CD4-positive, alpha-beta memory T cell (primary cell): ENCODE measurements at places on chromosomes 1 and 21.

GRCh38 chr1:155892796-155893195, 18.4 kb downstream of the RIT1 start:
- peaks cover 14% of the 10 kb centered on the region for H3K4me1 ChIP-seq
- no peaks in the 10 kb centered on the region for H3K27me3 ChIP-seq
- no peak overlapping the region for H3K27ac ChIP-seq

GRCh38 chr1:27106561-27107323, 48.2 kb downstream of the SLC9A1 start:
- H3K27ac ChIP-seq, result no peak overlapping the region
- peaks cover 3% of the 10 kb centered on the region for H3K4me1 ChIP-seq
- H3K4me3 ChIP-seq, result no peak overlapping the region
- H3K27me3 ChIP-seq, result no peaks in the 10 kb centered on the region
- DNase-seq, result no peak
- peaks cover 5% of the 10 kb centered on the region for H3K36me3 ChIP-seq

GRCh38 chr1:57536749-57537423, 113.0 kb upstream of the DAB1 start:
- DNase-seq, result no peak
- H3K36me3 ChIP-seq, result no peaks in the 10 kb centered on the region
- H3K27me3 ChIP-seq, result no peaks in the 10 kb centered on the region
- H3K4me1 ChIP-seq, result no peaks in the 10 kb centered on the region
- no peak overlapping the region for H3K4me3 ChIP-seq

DNA sequence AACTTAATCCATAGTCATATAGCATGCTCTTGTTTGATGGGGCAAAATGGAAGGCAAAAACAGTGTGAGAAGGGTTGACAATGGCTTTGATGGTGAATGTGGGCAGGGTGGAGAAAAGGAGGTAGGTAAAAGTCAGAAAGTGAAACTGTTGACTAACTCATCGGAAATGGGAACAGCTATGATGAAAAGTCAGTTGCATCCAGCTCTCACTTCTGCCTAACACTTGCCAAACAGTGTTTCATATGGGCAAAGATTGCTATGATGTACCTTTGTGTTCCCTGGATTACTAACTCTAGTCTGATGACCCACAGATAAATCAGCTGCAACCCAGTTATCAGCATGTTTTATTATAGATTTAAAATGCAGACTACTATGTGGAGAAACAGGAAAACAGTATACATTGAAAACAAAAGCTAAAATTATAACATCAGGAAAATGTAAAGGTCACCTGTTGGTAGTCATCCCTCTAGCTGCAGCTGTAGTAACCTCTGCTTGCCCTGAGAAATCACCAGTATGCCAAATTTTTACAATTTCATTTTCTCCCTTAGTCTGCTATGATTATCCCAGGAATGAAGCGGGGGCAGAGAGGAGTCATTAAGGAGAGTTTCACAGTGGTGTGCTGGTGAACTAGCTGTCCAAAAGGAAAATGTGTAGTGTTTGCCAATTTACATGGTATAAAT, 11.7 kb downstream of the TNFSF18 start:
- no peaks in the 10 kb centered on the region for H3K27me3 ChIP-seq
- no peak overlapping the region for H3K27ac ChIP-seq
- DNase-seq, result no peak
- peaks cover 9% of the 10 kb centered on the region for H3K4me1 ChIP-seq
- H3K4me3 ChIP-seq, result no peak overlapping the region

DNA sequence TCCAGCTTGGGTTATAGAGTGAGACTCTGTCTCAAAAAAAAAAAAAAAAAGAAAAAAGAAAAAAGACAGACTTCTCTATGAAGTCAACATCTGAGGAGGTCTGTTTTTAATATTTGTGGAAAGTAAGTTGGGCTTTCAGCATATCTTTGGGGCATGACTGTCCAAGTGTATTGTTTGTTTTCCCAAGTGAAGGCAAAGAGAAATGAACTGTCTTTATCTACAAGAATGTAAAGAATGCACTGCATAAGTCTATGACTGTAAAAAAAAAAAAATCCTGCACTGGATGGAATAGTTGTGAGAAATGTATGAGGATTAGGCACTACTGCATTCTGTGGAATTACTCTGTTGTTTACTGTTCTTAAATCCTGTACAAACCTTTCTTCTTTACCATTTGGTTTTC, 45.6 kb upstream of the TMEM61 start:
- no peaks in the 10 kb centered on the region for H3K27me3 ChIP-seq
- H3K4me1 ChIP-seq, result no peaks in the 10 kb centered on the region
- no peak overlapping the region for H3K27ac ChIP-seq
- H3K36me3 ChIP-seq, result no peaks in the 10 kb centered on the region
- no peak overlapping the region for H3K4me3 ChIP-seq

DNA sequence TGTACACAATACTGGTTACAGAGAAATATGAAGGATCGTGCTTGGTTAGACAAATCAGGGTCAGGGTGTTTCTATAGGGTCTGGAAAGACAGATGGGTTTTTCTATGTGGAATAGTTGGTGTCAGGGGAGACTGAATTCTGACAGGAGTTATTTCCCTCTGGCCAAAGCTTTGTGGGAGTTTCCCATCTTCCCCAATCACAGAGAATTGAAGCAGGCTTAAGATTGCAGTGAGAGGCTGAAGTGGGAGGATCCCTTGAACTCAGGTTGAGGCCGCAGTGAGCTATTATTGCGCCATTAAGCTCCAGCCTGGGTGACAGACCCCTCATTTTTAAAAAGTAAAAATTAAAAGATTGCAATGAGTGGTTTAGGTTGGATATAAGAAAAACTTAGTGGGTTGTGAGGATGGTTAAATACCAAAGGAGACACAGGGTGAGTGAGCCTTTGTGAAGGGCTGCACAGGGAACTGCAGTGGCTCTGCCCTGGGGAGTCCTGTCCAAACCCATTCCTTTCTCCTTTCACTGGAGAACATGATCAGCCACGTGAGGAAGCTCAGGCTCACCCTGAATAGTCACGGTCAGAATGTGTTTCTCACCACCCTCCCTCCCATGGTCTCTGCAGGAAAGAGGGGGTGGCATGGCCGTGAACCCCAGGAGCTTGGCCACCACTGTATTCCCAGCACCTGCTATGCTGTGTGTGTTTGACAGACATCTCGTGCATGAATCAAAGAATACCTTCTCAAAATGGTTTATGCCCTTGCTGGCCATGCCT, 101.2 kb downstream of the INTS7 start:
- DNase-seq, result no peak
- no peak overlapping the region for H3K27ac ChIP-seq
- no peaks in the 10 kb centered on the region for H3K27me3 ChIP-seq
- H3K4me1 ChIP-seq, result peaks cover 21% of the 10 kb centered on the region

- H3K4me1 ChIP-seq, result no peaks in the 10 kb centered on the region
- H3K27ac ChIP-seq, result no peak overlapping the region
- no peaks in the 10 kb centered on the region for H3K36me3 ChIP-seq
- H3K27me3 ChIP-seq, result no peaks in the 10 kb centered on the region
These were observed 363.6 kb upstream of the VAMP3 start for GRCh38 chr1:7407544-7407895.

DNA sequence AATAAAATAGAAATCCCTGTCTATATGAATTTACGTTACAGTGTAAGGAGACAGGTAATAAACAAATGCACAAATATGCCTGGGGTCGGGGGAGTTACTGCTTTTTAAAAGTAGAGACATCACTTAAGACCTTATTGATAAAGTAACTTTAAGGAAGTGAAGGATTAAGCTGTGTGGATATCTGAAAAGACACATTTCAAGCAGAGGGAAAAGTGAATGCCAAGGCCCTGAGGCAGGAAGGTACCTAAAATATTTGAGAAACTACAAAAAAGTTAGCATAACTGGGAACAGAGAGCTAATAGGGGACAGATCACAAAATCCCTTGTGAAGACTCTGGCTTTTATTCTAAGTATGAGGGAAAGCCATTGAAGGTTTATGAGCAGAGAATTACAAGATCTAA, 41.5 kb downstream of the TUT4 start:
- H3K4me3 ChIP-seq, result no peak overlapping the region
- no peak overlapping the region for H3K27ac ChIP-seq
- no peak for DNase-seq

GRCh38 chr1:18948913-18949685, 7.4 kb downstream of the IFFO2 start:
- H3K36me3 ChIP-seq, result no peaks in the 10 kb centered on the region
- H3K4me1 ChIP-seq, result peaks cover 100% of the 10 kb centered on the region
- no peaks in the 10 kb centered on the region for H3K27me3 ChIP-seq
- peak overlapping the region; percentile 65 for H3K4me3 ChIP-seq

DNA sequence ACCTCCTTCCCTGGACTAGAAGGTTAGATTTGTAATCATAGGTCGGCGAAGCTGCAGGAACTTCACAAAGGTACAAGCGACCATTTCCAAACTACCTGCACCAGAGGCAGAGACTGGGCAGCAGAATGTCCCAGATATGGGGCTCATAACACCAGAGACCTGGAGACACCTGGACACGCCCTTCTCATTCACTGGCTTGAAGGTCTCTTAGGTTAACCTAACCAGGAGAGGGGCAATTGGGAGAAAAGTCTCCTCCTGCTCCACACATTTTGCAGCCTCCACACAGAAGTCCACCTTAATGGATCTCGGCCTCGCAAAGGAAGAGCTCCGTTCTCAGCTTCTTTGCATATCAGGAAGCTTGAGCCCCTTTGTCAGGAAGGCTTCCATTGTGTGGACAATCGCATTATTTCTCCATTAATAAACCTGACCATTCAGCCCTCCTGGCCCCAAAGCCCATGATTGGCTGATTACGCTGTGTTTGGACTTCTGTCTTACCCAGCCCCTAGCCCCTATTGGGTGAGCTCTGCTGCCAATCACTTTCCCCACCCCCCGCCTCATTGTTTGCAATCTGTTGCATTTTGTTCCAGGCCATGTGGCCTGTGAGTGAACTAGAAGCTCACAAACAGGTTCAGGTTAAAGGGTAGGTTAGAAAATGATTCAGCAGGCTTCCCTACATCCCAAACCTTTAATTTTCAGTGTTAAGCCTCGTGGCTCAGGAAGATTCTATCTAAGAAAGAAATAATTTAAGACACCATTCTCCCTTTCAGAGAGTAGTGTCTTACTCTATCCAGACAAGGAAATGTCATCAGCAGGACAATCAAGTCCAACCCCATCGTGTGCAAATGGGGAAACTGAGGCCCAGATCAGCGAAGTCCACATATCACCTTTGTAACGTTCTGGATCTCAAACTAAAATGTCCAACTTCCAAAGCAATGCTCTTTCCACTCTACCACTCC, 2.8 kb downstream of the MYCL start:
- DNase-seq, result no peak
- H3K4me3 ChIP-seq, result no peak overlapping the region
- H3K27me3 ChIP-seq, result peaks cover 9% of the 10 kb centered on the region
- H3K4me1 ChIP-seq, result peaks cover 9% of the 10 kb centered on the region

DNA sequence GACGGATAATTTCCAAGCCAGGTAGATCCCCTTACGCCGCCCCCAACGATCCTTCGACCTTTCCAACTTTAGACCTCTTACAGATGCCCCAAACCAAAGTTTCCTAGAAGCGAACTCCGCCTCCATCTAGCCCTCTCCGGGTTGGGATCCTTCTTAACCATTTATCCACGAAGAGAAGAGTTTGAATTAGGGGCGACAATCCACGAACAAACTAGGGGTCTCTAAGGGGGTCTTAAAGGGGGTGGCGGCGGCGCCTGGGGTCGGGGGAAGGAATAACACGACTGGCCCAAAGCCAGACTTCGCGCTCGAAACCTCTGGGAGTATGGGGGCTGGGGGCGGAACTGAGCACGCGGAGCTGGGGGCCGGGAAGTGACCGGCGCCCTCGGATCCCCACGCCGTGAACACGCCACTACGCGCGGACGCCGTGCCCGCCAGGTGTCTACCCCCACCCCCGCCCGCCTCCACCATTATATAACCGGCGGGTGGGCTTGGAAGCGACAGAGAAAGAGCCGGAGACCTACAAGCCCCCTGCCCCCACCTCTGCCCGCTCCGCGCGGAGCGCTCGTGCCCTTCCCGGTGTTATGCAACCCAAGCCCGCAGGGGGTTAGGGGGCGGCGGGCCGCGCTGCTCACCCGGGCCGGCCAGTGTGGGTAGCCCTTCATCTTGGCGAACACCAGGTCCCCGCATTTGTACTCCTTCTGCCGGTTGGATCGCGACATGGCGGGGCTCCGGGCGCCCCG, 594 bp downstream of the HDGF start:
- peak overlapping the region; percentile 74 for H3K4me3 ChIP-seq
- H3K36me3 ChIP-seq, result no peaks in the 10 kb centered on the region
- H3K27ac ChIP-seq, result peak overlapping the region; percentile 75
- peaks cover 54% of the 10 kb centered on the region for H3K4me1 ChIP-seq
- no peaks in the 10 kb centered on the region for H3K27me3 ChIP-seq

- DNase-seq, result no peak
- no peaks in the 10 kb centered on the region for H3K36me3 ChIP-seq
- no peaks in the 10 kb centered on the region for H3K4me1 ChIP-seq
- H3K27ac ChIP-seq, result no peak overlapping the region
These were observed 36.7 kb upstream of the KCNK2 start for GRCh38 chr1:215045698-215046308.

DNA sequence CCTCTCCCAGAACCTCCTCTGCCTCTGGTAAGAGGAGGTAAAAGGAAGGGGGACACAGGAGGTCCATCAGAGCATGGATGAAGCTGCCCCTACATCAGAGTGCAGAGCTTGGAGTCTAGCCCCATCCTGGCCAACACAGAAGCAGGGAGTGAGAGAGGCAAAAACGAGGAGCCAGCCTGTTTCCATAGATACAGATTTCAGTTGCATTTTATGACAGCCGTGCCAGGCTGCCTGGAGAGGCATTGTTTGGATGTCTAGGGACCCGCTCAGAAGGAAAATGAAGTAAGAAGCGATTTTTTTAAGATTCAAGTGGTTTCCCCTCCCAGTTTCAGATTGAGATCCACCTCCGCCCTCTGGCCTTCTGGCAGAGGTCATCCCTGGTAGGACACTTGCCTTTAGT, 11.5 kb upstream of the GJA8 start:
- DNase-seq, result no peak
- no peaks in the 10 kb centered on the region for H3K27me3 ChIP-seq
- no peaks in the 10 kb centered on the region for H3K4me1 ChIP-seq
- H3K4me3 ChIP-seq, result no peak overlapping the region

GRCh38 chr1:12519693-12520364, 98.2 kb downstream of the DHRS3 start:
- no peak overlapping the region for H3K4me3 ChIP-seq
- no peaks in the 10 kb centered on the region for H3K4me1 ChIP-seq
- no peaks in the 10 kb centered on the region for H3K27me3 ChIP-seq
- no peak for DNase-seq

DNA sequence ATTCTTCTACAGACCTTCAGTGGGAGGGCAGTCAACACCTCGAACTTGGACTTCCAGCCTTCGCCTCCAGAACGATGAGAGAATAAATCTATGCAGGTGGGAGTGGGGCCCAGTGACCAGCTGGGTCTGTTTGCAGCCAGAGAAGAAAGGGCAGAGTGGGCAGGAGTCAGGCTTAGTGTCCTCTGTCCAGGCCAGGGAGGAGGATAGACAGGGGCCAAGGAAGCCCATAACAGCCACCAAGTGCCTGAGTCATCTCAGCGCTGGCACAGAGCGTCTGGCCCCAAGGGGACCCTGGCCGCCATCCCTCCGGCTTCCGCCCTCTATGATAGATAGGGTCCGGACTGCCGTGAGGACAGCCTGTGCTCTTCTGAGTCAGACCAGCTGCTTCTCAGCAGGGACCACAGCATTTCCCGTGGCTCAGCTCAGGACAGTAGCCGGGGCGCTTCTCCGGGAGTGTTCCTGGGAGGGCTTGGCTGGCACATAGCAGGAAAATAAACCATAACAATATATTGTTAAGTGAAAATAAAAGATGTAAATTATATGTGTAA, 133.1 kb upstream of the C1orf174 start:
- H3K4me1 ChIP-seq, result no peaks in the 10 kb centered on the region
- no peak for DNase-seq

- no peaks in the 10 kb centered on the region for H3K4me1 ChIP-seq
- no peak for DNase-seq
- H3K4me3 ChIP-seq, result no peak overlapping the region
- H3K27me3 ChIP-seq, result no peaks in the 10 kb centered on the region
These were observed 97.6 kb downstream of the NRDC start for GRCh38 chr1:51780927-51781326.
